ENCODE measurements at places on chromosomes 13 and 19. TPM values are rescaled to one million over a fixed set of nuclear protein-coding genes. Genes with fewer than 3 reads are reported as not detected.
A peak's percentile ranks its signal among the peaks of the same experiment; 100 is the strongest.

GRCh38 chr19:56705939-56706338, 34.4 kb upstream of the ZNF835 start:
- no peak for DNase-seq

- DNase-seq: peak; percentile 99
Observed at GRCh38 chr19:41263850-41264580, at the start of gene HNRNPUL1. TSS of gene HNRNPUL1 (plus strand) at chr19:41264372. CDS start at chr19:41264504, 132 bp downstream.

GRCh38 chr13:31807090-31807541, 67.8 kb downstream of the RXFP2 start:
- DNase-seq: no peak

GRCh38 chr13:76879883-76880270, 6.3 kb downstream of the KCTD12 start:
- no peak for DNase-seq

DNA sequence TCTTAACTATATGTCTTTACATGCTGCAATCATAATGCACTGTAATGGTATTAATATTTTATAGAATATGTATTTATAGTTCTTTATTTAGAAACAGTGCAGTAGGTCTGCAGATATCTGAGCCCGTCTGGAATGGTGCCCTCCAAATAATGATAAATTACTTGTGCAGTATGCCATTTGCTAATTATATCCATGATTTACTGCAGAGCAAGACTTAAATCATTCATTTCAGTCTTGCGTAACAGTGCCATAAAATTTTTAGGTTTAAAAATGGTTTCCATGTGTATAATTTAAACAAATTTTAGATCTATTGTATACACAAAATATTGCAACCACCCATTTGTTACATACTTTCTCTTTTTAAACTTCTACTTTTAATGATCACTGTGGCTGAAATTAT, 175.1 kb downstream of the ZNF536 start:
- no peak for DNase-seq

DNA sequence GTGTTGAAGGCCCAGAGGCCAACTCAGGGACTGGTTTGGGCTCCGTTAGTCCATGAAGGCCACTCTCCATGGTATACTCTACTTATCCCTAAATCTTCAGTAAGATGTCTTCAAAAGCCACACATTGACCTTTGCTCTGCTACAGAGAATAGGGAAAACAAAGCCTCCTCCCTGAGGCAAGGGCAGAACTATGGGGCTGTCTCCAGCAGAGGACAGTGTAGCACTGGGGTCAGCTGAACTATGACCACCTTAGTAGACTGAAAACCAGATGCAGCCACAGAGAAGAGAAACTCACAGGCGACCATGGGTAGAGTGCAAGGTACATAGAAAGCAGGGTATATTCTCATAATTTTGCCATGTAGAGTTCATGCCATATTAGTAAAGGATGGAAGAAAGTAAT, 587.4 kb downstream of the LMO7 start:
- peak; percentile 72 for DNase-seq

DNA sequence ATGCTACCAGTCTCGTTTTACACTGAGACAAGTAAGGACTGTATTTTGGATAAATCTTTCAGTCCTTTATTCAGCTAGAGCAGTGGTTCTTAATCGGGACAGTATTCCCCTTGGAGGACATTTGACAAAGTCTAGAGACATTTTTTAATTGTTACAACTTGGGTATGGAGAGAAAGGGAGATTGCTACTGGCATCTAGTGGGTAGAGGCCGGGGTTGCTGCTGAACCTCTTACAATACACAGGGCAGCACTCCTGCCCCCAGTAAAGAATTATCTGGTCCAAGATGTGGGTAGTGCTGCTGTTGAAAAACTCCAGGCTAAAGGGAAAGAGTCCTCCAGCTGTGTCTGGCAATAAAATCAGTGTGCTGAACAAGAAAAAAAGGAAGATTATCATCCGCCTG, 334.8 kb downstream of the SLC7A1 start:
- no peak for DNase-seq

- no peak for DNase-seq
Observed at GRCh38 chr19:56751078-56751489, 79.5 kb upstream of the ZNF835 start.

- peak; percentile 53 for DNase-seq
Observed at GRCh38 chr19:56671613-56671994, at the start of gene ZNF835. TSS of gene ZNF835 (minus strand) at chr19:56671757. CDS start at chr19:56665198, 6,559 bp downstream.

DNA sequence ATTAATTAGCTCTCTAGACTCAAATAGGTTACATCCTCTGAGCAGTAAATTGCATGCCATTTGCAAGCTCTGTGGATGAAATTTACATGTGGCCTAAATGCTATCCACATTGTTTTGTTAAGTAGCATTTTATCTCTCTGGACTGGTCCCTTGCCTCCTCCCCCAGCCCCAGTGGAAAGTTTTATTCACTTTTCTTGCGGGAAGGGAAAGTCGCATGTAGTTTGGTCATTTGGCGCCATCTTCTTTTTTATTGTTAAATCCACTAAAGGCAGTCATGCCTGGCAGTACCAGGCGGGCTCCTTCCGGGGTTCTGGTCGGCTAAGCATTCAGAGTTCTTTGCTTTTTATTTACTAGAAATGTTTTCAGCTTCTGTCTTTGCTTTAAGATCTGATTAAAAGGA, 188.7 kb downstream of the TM9SF2 start:
- peak; percentile 58 for DNase-seq

DNA sequence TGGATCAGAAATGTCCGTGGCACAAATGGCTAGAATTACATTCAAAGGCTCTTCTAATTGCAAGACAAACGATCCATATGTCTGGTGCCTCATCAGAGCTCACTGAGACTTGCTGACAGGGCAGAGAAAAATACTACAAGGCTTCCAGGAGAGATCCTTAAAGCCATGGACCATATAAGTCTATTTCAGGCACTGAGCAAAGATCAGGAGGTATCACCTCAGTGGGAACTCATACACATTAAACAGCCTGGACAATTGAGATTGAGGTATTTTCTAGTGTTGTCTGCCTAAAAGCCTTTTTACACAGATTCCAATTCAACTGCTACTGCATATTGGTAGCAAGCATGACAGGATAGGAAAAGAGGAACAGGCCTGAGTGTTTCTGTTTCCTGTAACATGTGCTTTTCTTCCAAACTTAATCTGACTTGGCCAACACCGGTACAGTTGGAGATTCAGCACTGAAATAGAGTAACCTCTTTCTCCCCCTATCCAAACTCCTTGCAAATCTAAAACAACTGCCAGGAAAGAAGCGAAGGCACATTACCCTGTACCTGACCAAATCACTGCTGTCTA, 65.9 kb downstream of the SERP2 start:
- DNase-seq: peak; percentile 26

DNA sequence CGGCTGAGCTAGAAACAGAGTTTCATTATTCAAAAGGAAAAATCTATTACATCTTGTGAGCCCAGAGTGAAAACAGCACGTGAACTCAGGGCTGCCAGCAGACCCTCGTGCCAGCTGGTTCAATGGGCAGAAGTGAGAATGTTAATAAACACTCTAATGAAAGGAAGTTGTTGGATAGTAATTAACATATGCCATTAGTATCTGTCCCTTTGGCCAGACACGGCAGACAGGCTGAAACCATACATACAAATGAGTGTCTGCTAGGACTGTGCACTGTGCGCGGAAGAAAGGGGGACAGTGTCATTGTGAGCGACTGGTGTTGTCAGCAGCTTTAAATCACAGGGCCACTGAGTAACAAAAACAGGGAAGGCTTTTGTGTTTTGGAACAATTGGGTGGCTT, 121.9 kb upstream of the TSC22D1 start:
- no peak for DNase-seq

DNA sequence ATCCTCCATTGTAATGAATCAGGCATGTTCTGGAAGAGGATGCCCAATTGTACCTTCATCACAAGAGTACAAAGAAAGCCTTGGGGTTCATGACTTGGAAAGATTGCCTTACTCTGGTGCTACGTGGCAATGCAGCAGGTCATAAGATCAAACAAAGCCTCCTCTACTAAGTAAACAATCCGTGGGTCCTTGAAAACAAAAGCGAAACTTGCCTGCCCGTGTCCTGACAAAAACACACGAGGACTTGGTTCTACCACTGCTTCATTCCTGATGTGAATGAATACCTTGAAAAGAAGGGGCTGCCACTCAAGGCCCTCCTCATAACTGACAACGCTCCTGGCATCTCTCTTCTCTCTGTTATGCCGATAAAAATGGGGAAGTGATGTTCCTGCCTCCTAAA, 18.9 kb downstream of the ZNF563 start:
- no peak for DNase-seq

GRCh38 chr13:98906746-98907502, 70.9 kb downstream of the DOCK9 start:
- DNase-seq: no peak

DNA sequence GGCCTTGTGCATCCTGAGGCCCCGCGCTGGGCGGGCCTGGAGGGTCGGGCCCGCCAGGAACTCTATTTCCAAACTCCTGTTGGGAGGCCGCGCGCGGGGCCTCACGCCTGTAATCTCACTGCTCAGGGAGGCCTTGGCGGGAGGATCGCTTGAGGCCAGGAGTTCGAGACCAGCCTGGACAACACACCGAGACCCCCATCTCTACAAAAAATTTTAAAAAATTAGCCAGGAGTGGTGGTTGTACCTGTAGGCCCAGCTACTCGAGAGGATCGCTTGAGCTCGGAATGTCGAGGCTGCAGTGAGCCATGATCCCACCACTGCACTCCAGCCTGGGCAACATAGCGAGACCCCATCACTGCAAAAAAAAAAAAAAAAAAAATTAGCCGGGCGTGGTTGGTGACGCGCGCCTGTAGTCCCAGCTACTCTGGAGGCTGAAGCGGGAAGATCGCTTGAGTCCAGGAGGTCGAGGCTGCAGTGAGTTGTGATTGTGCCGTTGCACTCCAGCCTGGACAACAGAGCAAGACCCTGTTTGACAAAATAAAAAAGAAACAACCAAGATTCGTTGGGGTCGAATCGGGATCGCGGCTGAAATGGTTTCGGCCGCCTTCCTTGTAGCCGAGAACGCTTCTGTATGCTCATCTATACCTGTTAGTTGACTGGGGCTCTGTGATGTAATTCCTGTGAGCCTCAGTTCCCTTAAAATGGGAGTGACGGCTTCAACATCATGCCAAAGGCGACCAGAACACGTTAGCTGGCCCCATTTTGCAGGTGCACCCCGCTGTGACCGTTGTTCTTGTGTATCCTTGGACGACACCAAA, 636 bp downstream of the SF3A2 start:
- no peak for DNase-seq

DNA sequence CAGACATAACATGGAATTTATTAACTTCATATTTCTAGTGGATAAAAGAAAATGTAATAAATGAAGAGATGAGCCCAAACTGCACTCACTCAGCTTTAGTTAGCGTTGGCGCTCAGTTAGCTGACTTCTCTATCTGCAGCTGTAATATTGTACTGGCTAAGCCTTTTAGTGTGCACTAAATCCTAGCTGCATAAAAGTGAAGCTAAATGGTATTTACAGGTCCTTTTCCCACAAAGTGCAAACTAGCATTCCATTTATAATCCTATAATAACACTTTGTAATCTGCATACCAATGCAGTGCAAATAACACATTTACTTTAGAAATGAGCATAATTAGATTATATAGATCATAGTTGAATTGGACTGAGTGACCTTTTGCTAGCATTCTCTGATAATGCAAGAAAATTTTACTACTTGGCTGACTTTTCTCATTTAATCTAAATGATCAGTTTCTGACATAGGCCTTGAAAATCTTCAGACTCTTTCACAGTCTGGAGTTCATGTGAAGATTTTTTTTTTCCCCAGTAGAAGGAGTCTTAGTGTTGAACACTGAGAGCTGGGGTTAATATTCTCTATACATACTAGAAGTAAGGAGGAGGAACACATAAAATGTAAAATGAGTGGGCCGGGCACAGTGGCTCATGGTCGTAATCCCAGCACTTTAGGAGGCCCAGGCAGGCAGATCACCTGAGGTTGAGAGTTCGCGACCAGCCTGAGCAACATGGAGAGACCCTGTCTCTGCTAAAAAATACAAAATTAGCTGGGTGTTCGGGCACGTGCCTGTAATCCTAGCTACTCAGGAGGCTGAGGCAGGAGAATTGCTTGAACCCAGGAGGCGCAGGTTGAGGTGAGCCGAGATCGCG, 1426.4 kb downstream of the PCDH9 start:
- no peak for DNase-seq

The C19orf25 gene
- 51.1 TPM for total RNA-seq

The BSPH1 gene
- total RNA-seq: not detected

The FBXO17 gene
- 75.6 TPM for total RNA-seq

The SYCN gene
- not detected for total RNA-seq

The BRCA2 gene
- total RNA-seq: 9.1 TPM

The UBE2L5 gene
- total RNA-seq: not detected

The CRX gene
- total RNA-seq: 10.2 TPM

The KISS1R gene
- total RNA-seq: 0.73 TPM

The METTL21C gene
- total RNA-seq: not detected

The CNN1 gene
- 14.3 TPM for total RNA-seq

The GNG7 gene
- total RNA-seq: 12.3 TPM

The TTC9B gene
- total RNA-seq: not detected
